ENCODE measurements at places on chromosomes 6 and 20.

GRCh38 chr20:46023999-46024398 lies 5.0 kb upstream of the SLC12A5 start:
- peaks cover 16% of the 10 kb centered on the region for H3K4me1 ChIP-seq
- DNase-seq, result no peak
- H3K4me3 ChIP-seq, result no peak overlapping the region
- no peak overlapping the region for H3K27ac ChIP-seq
- H3K36me3 ChIP-seq, result no peaks in the 10 kb centered on the region

GRCh38 chr6:88166493-88167351 lies 575 bp upstream of the CNR1 start:
- peaks cover 7% of the 10 kb centered on the region for H3K4me1 ChIP-seq
- H3K27ac ChIP-seq, result no peak overlapping the region
- H3K27me3 ChIP-seq, result peaks cover 80% of the 10 kb centered on the region
- peak overlapping the region; percentile 57 for H3K4me3 ChIP-seq
- peak; percentile 14 for DNase-seq

- peaks cover 15% of the 10 kb centered on the region for H3K36me3 ChIP-seq
- H3K4me3 ChIP-seq, result no peak overlapping the region
- H3K27me3 ChIP-seq, result no peaks in the 10 kb centered on the region
- DNase-seq, result no peak
- H3K27ac ChIP-seq, result no peak overlapping the region
These were observed 72.2 kb upstream of the NFATC2 start for GRCh38 chr20:51614687-51615086.

GRCh38 chr6:15905488-15906419 lies 223.1 kb upstream of the MYLIP start:
- H3K27me3 ChIP-seq, result no peaks in the 10 kb centered on the region
- H3K36me3 ChIP-seq, result no peaks in the 10 kb centered on the region

- H3K27me3 ChIP-seq, result peaks cover 100% of the 10 kb centered on the region
- no peak for DNase-seq
- H3K4me1 ChIP-seq, result peaks cover 3% of the 10 kb centered on the region
- no peaks in the 10 kb centered on the region for H3K36me3 ChIP-seq
- H3K27ac ChIP-seq, result no peak overlapping the region
- no peak overlapping the region for H3K4me3 ChIP-seq
These were observed 2.7 kb downstream of the OLIG3 start for GRCh38 chr6:137491478-137491877.

DNA sequence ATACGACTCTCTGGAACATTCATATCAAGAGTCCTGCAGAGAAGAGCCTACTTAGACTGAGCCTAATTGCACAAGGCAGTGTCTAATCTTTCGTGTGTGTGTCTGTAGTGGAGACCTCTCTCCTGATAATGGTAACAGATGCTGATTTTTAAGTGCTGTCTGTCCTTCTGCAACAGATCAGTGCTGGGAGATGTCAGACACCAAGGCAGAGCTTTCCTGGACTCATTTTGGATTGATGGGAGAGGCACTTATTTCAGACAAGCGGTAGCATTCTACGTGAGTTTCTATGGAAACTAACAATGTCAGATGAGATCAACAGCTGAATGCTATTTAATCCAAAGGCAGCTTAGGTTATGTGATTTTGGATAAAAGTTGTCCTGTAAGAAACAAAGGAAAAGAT lies 167.6 kb downstream of the PLCB4 start:
- no peak for DNase-seq
- no peak overlapping the region for H3K27ac ChIP-seq
- H3K36me3 ChIP-seq, result no peaks in the 10 kb centered on the region
- no peak overlapping the region for H3K4me3 ChIP-seq

DNA sequence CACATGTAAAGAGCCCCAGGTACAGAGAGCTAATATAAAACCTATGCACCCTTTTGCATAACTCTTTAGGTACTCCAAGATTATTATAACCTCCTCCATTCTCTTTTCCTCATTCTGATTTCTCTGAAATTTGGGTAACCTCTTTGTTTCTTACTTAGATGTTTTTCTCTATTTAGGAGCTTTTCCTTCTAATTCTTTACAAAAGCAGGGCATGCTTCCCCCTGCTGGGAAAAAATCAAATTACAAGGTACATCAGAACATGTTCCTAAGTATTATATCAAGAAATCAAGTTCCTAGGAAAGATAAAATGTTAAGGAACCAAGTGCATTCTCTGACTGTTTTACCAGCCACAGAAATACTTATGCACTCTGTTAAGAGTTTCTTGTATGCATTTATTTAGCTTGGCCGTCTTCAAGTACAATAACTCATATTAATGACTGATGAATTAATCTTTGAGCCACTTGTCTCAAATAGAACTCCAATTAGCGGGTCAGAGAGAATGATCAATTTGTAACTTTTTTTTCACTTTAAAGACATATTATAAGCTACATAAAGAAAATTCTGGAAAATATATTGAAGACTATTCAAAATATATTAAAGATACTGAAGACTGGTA lies 2.1 kb downstream of the KHDRBS2 start:
- no peaks in the 10 kb centered on the region for H3K36me3 ChIP-seq
- peaks cover 51% of the 10 kb centered on the region for H3K27me3 ChIP-seq
- H3K4me1 ChIP-seq, result no peaks in the 10 kb centered on the region
- no peak overlapping the region for H3K4me3 ChIP-seq
- H3K27ac ChIP-seq, result no peak overlapping the region

GRCh38 chr6:161683400-161683799 lies 409.5 kb upstream of the AGPAT4 start:
- no peak overlapping the region for H3K27ac ChIP-seq
- no peak overlapping the region for H3K4me3 ChIP-seq
- H3K4me1 ChIP-seq, result no peaks in the 10 kb centered on the region

GRCh38 chr6:70412252-70413113 lies 825 bp upstream of the FAM135A start:
- H3K36me3 ChIP-seq, result no peaks in the 10 kb centered on the region
- H3K27me3 ChIP-seq, result no peaks in the 10 kb centered on the region
- peak overlapping the region; percentile 89 for H3K27ac ChIP-seq
- H3K4me1 ChIP-seq, result peaks cover 19% of the 10 kb centered on the region
- peak overlapping the region; percentile 96 for H3K4me3 ChIP-seq

- peaks cover 23% of the 10 kb centered on the region for H3K4me1 ChIP-seq
- H3K27ac ChIP-seq, result no peak overlapping the region
- no peak for DNase-seq
- no peaks in the 10 kb centered on the region for H3K36me3 ChIP-seq
- no peak overlapping the region for H3K4me3 ChIP-seq
These were observed 12.8 kb downstream of the GABRR2 start for GRCh38 chr6:89302195-89302770.

DNA sequence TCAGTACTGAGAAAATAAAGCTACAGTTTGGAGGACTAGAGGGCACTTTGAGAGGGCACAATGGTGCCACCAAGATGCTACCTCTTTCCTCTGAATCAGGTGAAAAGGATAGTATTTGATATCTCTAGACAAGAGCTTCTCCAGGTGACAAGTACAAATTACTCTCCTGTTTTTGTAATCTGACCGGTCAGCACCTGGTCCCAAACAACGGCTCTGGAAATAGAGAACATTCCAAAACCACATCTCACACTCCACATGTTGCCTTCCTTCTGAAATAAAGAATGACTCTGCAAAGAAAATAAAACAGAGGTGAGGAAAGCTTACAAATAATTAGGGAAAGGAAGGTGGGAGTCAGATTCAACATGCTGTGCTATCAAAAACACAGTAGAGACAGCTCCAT lies 51.3 kb upstream of the CITED2 start:
- H3K27ac ChIP-seq, result no peak overlapping the region
- H3K36me3 ChIP-seq, result no peaks in the 10 kb centered on the region
- H3K4me1 ChIP-seq, result no peaks in the 10 kb centered on the region
- DNase-seq, result no peak
- no peaks in the 10 kb centered on the region for H3K27me3 ChIP-seq

GRCh38 chr6:84739866-84740208 lies 24.6 kb downstream of the TBX18 start:
- no peaks in the 10 kb centered on the region for H3K27me3 ChIP-seq
- no peak overlapping the region for H3K4me3 ChIP-seq
- no peaks in the 10 kb centered on the region for H3K4me1 ChIP-seq
- no peak overlapping the region for H3K27ac ChIP-seq

- H3K4me3 ChIP-seq, result no peak overlapping the region
- H3K27me3 ChIP-seq, result no peaks in the 10 kb centered on the region
- DNase-seq, result peak; percentile 28
- no peaks in the 10 kb centered on the region for H3K36me3 ChIP-seq
These were observed 44.1 kb upstream of the CTAGE9 start for GRCh38 chr6:131754715-131755567.

DNA sequence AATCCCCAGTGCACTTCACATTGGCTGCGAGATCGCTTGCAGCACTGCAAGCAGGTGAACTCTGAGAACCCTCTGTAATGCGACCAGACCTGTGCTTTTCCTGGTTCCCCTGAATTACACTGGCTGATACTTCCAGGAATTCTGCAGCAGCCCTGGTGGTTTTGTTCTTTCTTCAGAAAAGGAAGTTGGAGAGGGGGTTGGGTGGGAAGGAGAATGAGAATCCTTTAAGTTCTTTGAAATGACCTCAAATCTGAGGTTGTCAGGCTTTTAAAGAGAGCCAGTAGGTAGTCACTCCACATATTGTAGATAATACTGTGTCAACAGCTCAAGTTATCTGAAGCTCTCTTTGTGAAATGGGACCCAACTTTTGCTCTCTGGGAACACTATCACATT lies 62.4 kb downstream of the GCNT2 start:
- H3K27me3 ChIP-seq, result no peaks in the 10 kb centered on the region
- H3K36me3 ChIP-seq, result no peaks in the 10 kb centered on the region
- H3K4me1 ChIP-seq, result no peaks in the 10 kb centered on the region
- DNase-seq, result no peak

- DNase-seq, result no peak
- H3K27ac ChIP-seq, result no peak overlapping the region
- H3K36me3 ChIP-seq, result no peaks in the 10 kb centered on the region
These were observed 3.1 kb downstream of the LRP11 start for GRCh38 chr6:149860834-149861602.

DNA sequence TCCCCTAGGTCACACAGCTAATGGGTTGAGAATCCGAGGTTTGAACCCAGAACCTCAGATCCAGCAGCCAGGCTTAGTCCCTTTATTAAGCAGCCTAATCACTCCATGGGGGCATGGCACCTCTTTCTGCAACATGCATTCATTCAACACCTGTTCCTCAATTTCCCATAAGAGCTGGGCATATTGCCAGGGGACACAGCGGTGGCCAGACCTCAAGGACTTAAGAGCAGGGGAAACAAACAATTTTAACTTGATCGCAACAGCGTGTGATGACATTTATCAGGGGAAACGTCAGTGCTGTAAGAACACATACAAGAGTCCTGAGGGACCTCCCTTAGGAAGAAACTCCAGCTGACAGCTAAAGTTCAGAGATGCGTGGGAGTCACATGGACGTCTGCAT lies 267.4 kb upstream of the CDH4 start:
- no peaks in the 10 kb centered on the region for H3K27me3 ChIP-seq
- no peak overlapping the region for H3K27ac ChIP-seq
- no peaks in the 10 kb centered on the region for H3K36me3 ChIP-seq
- H3K4me3 ChIP-seq, result no peak overlapping the region
- H3K4me1 ChIP-seq, result no peaks in the 10 kb centered on the region

- H3K36me3 ChIP-seq, result no peaks in the 10 kb centered on the region
- no peak for DNase-seq
- H3K4me1 ChIP-seq, result no peaks in the 10 kb centered on the region
- H3K27me3 ChIP-seq, result no peaks in the 10 kb centered on the region
- no peak overlapping the region for H3K4me3 ChIP-seq
- H3K27ac ChIP-seq, result no peak overlapping the region
These were observed 102.1 kb downstream of the ATG5 start for GRCh38 chr6:106223300-106223930.

GRCh38 chr6:94133106-94133505 lies 713.7 kb upstream of the EPHA7 start:
- no peaks in the 10 kb centered on the region for H3K4me1 ChIP-seq
- H3K4me3 ChIP-seq, result no peak overlapping the region
- no peak overlapping the region for H3K27ac ChIP-seq
- no peaks in the 10 kb centered on the region for H3K36me3 ChIP-seq
- no peak for DNase-seq

- H3K4me1 ChIP-seq, result peaks cover 99% of the 10 kb centered on the region
- H3K27me3 ChIP-seq, result no peaks in the 10 kb centered on the region
- H3K27ac ChIP-seq, result no peak overlapping the region
- DNase-seq, result no peak
These were observed 13.5 kb downstream of the PTPN1 start for GRCh38 chr20:50523552-50524167.

DNA sequence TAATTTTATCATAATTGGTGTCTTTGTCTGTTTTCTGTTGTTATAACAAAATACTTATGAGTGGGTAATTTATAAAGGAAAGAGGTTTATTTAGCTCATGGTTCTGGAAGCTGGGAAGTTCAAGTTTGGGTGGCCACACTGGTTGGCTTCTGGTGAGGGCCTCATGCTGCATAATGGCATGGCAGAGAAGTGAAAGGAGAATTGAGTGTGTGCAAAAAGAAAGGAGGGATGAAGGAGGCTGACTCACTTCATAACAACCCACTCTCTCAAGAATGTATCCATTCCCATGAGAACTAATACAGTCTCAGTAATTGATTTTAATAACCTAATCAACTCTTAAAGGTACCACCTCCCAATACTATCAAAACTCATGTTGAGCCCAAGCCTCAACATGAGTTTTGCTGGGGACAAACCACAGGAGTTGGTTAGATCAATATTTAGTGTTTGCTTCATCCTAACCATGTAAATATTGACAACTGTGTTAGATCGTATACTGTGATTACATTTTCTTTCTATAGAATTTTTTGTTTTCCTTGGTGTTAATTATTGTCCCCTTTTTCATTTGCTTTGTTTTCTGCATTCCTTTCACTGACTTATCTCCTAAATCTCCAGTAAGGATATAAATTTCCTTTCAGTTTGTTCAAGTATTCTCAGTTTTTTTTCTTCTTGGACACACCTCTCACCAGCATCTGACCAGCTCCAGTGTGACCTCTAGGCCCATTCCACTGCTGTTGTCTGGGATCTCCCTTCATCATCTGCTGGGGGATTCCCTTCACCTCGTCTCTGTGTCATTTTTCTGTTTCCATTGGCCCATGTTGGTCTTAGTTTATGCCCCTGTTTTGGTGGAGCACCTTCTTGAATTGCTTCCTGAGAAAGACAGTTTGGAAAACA lies 54.8 kb upstream of the SCGN start:
- peaks cover 5% of the 10 kb centered on the region for H3K36me3 ChIP-seq
- no peaks in the 10 kb centered on the region for H3K27me3 ChIP-seq
- H3K4me3 ChIP-seq, result no peak overlapping the region
- DNase-seq, result no peak

- no peaks in the 10 kb centered on the region for H3K36me3 ChIP-seq
- H3K27me3 ChIP-seq, result peaks cover 23% of the 10 kb centered on the region
- no peak for DNase-seq
- H3K27ac ChIP-seq, result no peak overlapping the region
- no peak overlapping the region for H3K4me3 ChIP-seq
These were observed 19.4 kb upstream of the CCM2L start for GRCh38 chr20:31990641-31991338.

DNA sequence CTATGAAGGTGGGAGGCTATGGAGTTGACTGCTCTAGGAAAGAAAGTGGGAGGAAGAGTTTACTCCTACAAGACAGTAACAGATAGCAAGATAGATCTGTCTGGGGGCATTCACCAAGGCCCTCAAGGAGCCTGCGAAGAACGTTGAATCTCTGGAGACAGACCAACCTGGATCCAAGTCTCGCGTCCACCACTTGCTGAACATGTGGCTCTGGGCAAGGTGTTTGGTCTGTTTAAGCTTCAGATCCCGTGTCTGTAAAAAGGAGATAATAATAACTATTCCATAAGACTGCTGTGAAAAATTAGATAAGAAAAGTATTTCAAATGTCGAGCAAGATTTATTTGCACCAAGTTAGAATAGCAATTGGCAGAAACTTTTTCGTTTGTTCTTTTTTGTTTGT lies 8.1 kb upstream of the EEF1A1 start:
- H3K27ac ChIP-seq, result no peak overlapping the region
- H3K4me3 ChIP-seq, result no peak overlapping the region
- H3K27me3 ChIP-seq, result no peaks in the 10 kb centered on the region
- no peak for DNase-seq
- H3K4me1 ChIP-seq, result no peaks in the 10 kb centered on the region

All from heart right ventricle (tissue), 16 donors.